Stimulated activated CD8-positive, alpha-beta memory T cell treated with anti-CD3 and anti-CD28 coated beads, Interleukin-15, amount 100 ng/mL, for 1 hour (primary cell): ENCODE measurements at places on chromosomes 5 and 9.

- no peak for DNase-seq
Observed at GRCh38 chr5:120464627-120465435, 731 bp downstream of the PRR16 start.

DNA sequence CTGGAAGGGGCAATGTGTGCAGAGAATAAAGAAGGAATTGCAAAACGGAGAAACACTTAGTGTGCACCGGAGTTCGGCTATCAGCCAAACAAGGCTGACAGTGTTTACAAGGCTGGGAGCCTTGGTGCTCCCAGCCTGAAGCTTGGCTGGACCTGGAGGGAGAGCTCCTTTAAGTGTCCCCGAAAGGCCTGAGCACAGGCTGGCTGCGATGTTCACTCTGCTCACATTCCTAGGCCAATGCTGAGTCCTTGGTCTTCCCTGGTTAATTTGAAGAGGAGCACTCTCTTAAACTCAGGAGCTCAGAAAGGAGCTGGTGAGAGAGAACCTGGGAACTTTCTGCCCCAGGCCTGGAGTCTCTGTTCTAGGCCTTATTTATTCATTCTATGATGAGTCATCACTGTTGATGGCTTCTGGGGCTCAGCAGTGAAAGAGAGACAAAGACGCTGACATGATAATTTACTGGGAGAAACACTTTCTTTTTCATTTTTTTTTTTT, 88.6 kb upstream of the MYO10 start:
- DNase-seq: no peak

- no peak for DNase-seq
Observed at GRCh38 chr9:17236147-17236546, 101.3 kb downstream of the CNTLN start.

DNA sequence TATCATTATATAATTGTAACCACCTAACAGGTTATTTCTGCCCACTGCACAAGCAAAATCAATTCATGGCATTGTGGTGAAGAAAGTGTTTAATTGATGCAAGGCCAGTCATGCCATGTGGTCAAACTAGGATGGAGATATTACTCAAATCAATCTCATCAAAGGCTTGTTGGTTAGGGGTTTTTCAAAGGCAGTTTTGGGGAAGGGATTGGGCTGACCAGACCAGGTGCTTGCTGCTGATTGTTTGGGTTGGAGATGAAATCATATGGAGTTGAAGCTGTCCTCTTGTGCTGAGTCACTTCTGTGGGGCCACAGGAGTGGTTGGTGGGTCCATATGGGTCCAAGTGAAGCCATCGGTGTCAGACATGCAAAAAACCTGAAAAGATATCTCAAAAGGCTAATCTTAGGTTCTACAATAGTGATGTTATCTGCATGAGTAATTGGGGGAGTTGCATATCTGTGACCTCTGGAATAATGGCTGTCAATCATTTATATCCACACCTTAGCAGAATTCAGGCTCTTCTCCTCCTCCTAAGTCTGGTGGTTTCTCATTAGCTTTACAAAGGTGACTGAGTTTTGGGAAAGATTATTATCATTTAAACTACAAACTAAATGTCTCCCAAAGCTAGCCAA, 44.9 kb downstream of the HMGCS1 start:
- DNase-seq: no peak

- DNase-seq: no peak
Observed at GRCh38 chr5:53397845-53398244, 82.6 kb upstream of the FST start.

- DNase-seq: no peak
Observed at GRCh38 chr5:149389552-149390495, 10.7 kb upstream of the IL17B start.

DNA sequence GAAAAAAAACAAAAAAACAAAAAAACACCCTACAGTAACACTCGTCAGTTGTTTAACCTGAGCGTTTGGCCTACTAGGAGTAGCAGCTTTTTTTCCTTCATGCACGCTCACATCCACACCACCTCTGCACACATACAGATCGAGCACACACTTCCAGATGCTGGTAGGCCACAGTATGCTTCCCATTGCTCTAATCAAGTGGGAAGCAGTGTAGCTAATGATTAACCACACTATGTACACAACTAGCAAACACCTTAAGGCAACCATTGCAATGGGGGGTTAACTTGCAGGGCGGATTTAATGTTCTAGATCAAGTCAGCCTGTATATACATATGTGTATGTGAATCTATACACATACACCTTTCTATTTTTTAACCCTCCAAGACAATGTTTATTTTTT, 65.5 kb upstream of the GLRX start:
- DNase-seq: no peak

GRCh38 chr5:96752341-96753016, 55.3 kb downstream of the ERAP1 start:
- DNase-seq: no peak

- DNase-seq: no peak
Observed at GRCh38 chr5:88236866-88237642, 31.6 kb downstream of the TMEM161B start.

GRCh38 chr5:71757590-71758543, 38.8 kb downstream of the CARTPT start:
- DNase-seq: peak; percentile 12

- DNase-seq: no peak
Observed at GRCh38 chr9:77785341-77785740, 137.2 kb upstream of the GNA14 start.

- no peak for DNase-seq
Observed at GRCh38 chr9:4943346-4943745, 41.7 kb upstream of the JAK2 start.

- no peak for DNase-seq
Observed at GRCh38 chr9:78777747-78778146, 480.8 kb downstream of the PSAT1 start.

- DNase-seq: no peak
Observed at GRCh38 chr5:116536316-116537083, 38.1 kb downstream of the SEMA6A start.

DNA sequence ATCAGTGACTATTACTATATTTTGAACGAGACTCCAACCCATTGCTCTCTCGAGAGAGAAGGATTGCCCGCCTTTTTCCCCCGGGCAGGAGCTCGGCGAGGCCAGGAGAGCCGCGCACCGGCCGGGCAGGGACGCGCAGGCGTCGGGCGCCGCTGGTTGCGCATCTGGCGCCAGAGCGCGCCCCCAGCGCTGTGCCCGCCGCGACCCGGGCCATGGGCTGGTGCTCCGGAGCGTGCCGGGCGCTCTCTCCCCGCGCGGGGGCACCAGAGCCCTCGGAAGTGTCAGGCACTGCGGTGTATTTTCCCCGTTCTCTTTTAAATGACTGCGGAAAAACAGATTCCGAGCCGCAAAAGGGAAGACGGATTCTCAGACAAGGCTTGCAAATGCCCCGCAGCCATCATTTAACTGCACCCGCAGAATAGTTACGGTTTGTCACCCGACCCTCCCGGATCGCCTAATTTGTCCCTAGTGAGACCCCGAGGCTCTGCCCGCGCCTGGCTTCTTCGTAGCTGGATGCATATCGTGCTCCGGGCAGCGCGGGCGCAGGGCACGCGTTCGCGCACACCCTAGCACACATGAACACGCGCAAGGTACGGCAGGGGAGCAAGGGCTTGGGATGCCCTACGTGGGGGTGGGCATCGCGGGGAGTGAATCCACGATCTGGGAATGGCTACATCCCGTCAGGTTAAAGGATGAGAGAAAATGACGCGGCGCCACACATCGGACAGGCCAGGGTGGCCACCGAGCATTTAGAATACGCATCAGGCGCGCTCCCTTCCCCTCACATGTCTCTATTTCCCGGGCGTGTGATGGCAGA, 1.1 kb upstream of the NTRK2 start:
- no peak for DNase-seq

GRCh38 chr9:137138722-137139467, at the start of gene GRIN1:
Gene GRIN1 (plus strand): TSS chr9:137139154. CDS start chr9:137139487, 333 bp downstream.
- DNase-seq: no peak

DNA sequence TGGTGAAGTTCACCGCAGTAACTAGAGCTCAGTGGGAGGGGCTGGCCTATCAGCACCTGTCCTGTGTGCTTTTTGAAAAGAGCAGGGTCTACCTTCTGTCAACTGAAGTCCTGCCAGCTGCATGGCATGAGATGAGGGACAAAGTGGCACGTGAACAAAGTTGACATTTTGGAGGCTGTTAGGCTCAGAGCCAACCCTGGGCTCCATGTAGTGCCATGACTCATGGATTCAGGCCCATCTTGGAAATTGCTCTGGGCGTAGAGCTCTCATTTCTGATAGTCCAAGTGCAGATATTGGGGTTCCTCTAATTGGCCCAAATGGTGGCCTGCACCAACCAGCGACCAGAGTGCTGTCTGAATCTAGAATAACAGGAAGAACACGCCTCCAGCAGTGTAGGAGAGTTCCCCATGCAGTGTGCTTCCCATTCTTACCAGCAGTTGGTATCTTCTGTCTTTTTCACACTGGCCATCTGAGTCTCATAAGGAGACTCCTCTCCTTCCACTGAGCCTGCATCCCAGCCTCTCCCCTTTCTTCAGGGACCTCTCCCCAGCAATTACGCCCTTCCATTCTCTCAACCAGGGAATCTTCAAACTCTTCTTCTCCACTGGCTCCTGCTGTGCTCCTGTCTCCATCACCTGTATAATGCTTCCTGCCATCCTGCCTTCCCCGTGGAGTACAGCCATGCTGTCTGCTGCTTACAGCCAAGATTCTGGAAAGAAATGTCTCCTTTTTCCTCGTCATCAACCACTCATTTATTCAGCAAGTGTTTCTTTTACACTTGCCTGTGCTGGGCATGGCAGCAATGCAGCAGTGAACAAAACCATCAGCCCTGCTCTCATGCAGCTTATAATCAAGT, 30.4 kb downstream of the IRF1 start:
- DNase-seq: no peak

GRCh38 chr5:1471997-1472963, 27.0 kb upstream of the SLC6A3 start:
- DNase-seq: no peak

DNA sequence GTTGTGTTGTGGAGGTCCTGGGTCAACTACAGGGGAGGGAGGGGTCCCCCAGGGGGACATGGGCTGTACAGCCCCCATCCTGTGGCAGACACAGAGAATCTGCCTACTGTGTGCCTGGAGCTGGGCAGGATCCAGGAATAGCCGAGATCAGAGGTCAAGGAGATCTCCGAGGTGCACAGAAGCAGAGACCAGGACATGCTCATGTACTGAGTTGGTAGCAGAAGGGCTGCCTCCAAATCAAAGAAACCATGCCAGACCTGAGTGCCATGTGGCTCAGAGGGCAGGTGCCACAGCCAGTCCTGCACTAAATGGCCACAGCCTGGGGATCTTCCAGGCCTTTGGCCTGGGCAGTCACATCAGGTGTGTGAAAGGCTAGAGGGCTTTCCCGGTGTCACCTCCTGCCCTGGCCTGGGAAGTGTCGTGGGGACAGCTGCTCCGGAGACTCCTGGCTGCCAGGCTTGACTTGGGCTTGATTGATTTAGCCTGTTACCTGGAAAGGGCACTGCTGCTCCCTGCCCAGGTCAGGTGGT, 27.8 kb downstream of the GSN start:
- no peak for DNase-seq

DNA sequence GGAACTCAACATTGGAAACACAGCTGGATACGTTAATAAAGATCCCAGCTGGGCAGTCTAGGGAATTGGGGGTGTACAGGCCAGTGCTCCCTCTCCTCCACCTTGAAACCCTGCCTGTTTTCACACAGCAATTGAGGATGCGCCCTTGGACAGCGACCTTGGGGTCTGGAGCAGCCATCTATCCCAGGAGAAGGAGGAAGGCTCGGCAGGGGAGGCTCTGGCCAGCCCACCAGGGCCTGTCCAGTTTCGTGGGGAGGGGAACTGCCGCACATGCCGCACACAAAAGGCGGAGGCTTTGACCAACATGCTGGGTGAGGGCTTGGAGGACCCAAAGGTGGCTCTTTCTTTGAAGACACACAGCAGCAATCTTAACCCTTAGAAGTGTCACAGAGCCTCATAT, 1.4 kb downstream of the COL23A1 start:
- DNase-seq: no peak

- DNase-seq: no peak
Observed at GRCh38 chr9:126678989-126679388, 65.3 kb downstream of the LMX1B start.

DNA sequence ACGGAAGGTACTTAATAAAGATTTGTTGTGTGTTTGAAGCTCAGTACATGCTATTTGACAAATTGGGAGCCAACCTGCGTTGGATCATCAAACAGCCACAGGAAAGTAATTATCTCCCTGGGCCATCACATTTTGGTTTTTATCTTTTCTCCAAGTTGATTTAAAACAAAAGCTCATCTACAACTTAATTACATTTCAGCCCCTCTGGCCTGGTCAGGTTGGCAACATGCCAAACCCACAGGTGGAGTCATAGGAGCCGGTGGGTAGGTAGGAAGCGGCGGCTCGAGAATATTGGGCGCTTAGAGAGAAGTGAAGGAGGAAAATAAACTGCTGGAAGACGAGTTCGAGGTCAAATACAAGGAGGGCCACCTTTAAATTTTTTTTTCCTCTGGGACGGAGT, 64.9 kb upstream of the FANCC start:
- no peak for DNase-seq

DNA sequence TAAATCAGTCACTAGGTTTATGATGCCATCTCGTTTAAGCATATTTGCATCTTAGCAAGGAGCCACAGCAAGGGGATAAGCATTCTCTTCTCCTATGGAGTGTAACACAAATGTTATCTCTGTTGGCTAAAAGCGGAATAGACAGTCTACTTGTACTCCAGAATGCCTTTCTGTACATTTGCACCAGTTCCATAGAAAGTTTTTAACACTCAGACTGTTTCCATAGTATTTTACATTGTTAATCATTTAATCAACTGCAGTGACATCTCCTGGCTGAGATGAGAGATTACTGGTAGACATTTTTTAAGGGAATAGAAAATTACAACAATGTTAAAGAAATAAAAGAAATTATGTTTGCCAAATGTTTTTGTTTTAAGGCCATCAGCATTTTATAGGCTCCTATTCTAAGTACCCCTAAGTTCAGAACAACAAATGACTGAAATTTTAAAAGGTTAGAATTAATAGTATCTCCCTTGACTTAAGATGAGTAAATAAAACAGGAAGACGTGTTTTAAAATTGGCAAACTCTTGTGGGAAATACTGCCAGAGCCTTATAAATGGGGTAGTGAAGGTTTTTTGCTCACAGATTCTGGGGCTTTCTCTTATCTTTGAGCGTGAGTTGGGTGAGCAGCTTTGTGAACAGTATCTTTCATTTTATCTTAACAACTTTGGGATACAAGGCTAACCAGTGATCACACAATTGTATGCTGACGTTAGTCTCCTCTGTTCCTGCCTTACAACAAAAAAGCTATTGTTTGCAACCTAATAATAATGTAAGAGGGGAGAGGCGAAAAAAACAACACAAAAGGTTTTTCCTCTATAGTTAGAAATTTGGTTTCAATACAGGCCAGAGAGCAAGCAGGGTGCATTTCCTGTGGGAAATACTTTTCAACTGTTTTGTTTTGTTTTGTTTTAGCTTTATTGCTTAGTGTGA, 294.3 kb downstream of the FBXL7 start:
- no peak for DNase-seq
